ENCODE measurements at places on chromosomes 4 and X.
A peak's percentile ranks its signal among the peaks of the same experiment; 100 is the strongest.

- DNase-seq, result peak; percentile 6
Observed at GRCh38 chr4:176286728-176287127, 17.7 kb upstream of the ASB5 start.

GRCh38 chr4:15018361-15018760 lies 16.1 kb downstream of the CPEB2 start:
- no peak for DNase-seq

- DNase-seq, result no peak
Observed at GRCh38 chrX:24019448-24019847, 7.5 kb downstream of the KLHL15 start.

DNA sequence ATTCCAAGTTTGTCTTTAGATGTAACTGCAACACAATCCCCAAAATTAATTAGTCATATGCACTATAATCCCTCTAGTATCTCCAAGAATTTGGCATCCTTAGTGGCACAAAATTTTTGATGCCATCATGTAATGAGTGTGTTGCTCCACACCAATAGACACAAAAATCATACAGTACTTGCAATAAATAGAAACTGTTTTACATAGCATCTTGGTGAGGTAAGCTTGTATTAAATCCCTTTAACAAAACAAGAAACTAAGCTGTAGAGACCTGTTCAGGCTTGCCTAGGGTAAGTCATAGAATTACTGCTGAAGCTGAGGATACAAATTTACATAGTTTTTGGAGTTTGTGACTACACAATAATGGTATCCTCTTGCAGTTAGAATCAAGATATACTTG lies 64.5 kb upstream of the PRSS12 start:
- DNase-seq, result no peak

DNA sequence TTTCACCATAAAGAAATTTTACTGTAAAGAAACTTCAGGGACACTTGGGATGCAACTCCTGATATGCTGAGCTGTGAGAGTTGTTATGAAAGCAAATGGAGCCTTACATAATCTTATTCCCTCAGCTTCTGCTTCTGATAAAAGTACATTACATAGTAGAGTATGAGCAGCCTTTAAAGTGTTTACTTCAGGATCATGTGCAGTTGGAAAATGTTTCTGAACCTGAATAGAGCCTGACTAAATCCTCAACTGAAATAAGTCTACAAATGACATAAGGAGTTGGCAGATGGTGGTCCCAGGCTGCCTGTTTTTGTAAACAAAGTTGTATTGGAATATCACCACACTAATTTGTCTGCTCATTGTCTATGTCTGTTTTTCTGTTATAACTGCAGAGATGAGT lies 19.3 kb downstream of the RASSF6 start:
- DNase-seq, result no peak

DNA sequence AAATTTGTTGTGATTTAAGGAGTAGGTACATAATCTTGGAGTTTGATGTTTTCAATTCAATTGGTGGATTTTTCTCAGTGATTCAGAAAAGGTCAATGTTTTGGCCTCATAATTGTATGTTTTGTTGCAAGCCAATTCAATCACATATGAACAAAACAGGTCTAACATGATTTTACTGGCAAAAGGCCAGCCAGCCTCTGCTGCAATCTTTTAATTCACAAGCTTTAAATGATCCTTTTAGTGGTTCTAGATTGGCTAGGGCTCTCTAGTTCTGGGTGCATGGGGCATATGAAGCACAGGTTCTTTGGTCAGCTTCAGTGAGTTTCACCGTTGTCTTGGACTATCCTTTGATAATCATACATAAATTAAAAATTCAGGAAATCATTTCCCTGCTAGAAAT lies 19.2 kb upstream of the SLC6A14 start:
- DNase-seq, result no peak

DNA sequence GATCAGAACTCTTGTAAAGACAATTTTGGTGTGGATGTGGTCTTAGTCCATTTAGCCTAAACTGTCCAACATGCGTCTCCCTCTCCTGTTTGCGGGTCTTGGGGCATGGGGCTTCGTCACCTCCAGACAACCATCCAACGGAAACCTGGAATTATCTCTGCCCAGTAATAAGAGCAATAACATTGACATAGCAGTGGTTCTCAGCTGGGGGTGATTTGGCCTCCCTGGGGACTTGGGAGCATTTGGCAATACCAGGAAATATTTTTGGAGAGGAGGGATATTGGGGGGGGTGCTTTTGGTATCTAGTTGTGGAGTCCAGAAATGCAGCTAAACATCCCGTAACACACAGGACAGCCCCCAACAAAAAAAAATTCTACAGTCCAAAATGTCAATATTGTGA lies 47.2 kb downstream of the SEL1L3 start:
- DNase-seq, result no peak

- DNase-seq, result no peak
Observed at GRCh38 chr4:90845777-90846176, 718.6 kb downstream of the CCSER1 start.

- DNase-seq, result no peak
Observed at GRCh38 chrX:64151911-64152310, 53.6 kb downstream of the AMER1 start.

DNA sequence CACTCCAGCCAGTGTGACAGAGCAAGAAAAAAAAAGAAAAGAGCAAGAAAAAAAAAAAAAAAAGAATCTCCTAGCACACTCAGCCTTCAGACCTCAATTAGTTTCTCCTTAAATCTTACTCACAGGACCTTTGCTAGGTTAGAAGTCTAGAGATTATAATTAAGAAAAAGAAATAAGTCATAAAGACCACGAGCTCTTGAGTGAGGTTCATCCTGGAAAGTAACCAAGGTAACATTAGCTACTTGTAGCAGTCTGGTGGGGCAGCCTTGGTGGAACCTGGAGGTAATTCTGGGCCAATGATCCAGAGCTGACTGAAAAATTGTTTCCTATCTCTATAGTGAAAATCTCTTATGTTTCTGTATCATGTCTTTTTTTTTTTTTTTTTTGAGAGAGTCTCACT lies 21.2 kb upstream of the DDX3X start:
- DNase-seq, result no peak

DNA sequence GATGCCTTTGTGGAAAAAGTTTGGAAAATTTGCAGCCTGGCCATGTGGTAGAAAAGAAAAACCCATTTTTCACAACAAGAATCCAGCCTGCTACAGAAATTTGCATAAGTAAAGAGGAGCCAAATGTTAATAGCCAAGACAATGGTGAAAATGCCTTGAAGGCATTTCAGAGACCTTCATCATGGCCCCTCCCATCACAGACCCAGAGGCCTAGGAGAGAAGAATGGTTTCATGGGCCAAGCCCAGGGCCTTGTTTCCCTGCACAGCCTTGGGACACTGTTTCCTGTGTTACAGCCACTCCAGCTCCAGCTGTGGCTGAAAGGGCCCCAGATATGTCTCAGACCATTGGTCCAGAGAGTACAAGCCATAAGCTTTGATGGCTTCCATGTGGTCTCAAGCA lies 101.4 kb upstream of the LINC00632 start:
- DNase-seq, result no peak

GRCh38 chr4:2753436-2753835 lies 2.7 kb downstream of the TNIP2 start:
- no peak for DNase-seq

DNA sequence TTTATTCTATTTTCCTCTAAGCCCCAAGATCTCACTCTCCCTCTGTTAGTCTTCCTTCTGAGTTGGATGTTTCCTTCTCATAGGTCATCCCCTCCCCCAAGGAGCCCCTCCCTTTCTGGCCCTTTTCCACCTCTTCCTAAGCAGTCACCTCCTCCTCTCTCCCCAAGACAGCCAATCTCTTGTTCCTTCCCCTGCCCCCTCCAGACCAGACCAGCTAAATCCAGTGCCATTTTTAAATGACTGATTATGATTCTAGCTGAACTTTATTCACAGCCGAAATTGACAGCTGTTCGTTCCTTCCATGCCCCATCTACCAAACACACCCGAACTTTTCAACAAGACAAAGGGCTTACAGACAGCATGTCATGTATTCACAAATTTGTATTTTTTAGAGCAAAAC lies 1.9 kb downstream of the SPIN2A start:
- no peak for DNase-seq

GRCh38 chr4:163768014-163768413 lies 273.5 kb downstream of the TMA16 start:
- no peak for DNase-seq

DNA sequence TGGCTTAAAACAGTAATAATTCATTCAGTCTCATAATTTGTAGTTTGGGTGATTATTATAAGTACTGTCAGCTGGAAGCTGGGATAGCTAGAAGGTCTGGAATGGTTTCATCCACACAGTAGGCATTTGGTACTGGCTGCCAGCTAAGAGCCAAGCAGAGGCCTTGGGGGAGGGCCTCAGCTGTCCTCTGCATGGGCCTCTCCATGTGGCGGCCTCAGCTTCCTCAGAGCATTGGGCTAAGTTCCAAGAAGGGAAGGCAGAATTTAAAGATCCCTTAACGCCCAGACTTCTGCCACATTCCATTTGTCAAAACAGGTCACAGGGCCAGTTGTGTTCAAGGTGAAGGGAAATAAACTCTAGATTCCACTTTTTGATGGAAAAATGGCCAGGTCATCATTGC lies 93.3 kb downstream of the NEUROG2 start:
- no peak for DNase-seq

- DNase-seq, result peak; percentile 76
Observed at GRCh38 chrX:46758956-46759644, at the start of gene SLC9A7. SLC9A7 (minus strand) TSS chrX:46759118; CDS start chrX:46759029, 89 bp downstream.

DNA sequence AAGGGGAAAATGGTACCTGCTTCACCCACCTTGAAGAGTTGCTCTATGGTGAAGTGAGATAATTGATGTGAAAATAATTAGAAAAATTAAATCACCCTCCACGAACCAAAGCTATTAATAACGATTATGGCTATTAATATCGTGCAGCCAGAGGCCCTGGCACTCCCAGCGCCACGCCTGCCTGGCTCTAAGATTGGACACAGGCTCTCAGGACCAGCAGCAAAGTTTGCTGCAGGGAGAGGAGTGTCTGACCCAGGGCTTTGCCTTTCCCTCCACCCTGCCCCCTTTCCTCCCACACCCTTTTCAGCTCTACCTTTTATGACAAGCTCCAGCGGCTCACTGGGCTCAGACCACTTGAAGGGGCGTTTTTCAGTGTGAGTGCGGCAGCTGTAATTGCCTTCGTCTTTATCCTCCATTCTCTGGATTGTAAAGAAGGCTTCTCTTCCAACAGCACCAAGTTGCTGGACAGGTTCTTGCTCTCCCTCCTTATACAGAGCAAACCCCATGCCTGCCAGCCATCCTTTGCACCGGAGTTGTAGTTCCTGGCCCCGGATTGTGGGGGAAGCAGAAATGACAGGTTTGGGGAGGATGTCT lies 11.5 kb downstream of the IGSF1 start:
- DNase-seq, result no peak
